ENCODE measurements at places on chromosomes 16 and 17.

DNA sequence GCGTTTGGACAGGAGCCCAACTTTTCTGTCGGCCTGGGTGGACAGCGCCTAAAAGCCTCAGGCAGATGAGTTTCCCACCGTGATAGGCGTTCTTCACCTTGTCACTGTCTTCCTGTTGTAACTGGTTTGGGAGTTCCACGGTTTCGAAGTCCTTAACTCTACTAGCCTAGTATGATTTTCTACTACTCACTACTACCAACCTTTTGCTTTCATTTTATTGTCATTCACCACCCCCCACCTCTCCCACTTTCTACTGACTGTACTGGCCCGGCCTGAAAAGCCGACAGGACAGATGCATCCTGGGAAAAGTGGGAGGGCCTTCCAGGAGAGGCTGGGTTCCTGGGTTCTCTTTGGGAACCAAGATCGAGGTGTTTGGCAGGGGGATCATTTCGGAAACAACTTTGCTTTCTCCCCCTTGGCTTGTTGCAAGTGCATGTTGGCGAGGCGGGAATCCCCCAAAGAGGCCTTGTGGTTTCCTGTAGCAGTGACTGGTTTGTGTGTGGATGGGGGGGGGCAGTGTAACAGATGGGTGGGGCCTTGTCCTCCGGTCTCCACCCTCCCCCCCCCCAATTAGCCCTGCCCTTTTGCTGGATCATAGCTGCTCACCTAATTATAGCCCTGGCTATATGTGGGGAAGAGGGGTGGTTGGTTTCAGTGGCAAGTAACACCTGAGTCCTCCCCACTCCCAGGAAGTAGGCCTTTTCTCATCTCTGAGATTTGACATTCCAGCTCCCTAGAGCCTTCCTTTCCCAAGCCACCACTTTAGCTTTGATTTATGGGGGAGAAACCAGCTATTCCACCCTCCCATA lies 1.4 kb downstream of the EIF5A start:
- peak; percentile 68 for DNase-seq

DNA sequence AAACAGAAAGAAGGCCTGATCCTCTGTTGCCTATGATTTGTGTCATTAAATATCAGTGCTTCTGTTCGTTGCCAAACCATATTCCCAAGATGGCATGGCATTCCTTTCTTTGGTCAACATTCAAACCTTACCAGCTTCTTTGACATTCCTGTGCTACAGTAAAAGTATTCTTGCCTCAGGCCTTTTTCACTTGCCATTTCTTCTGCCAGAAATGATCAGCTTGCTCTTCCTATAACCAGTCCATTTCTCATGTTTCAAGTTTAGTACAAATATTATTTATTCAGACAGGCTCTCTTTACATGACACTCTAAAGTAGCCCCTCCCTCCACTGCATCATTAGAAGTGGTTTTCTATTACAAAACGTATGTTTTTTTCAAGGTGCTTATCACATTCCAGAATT lies 278.3 kb downstream of the KCNJ2 start:
- no peak for DNase-seq

GRCh38 chr17:17361543-17361866 lies 58.3 kb downstream of the NT5M start:
- DNase-seq = no peak

DNA sequence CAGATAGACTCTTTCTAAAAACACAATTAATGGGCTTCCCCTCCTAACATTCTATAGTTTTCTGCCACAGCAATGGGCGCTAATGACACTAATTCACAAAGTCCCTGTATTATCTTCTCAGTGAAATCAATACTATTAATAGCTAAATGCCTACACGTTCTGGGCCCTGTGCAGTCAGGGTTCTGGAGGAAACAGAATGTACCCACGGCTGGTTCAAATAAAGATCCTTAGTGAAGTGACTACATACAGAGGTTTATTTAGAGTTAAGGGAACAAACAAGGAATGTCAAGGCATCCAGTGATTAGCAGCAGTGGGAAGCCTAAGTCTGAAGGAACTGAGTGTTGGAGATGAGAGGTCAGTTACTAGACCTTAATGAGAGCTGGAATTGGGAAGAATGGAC lies 43.5 kb upstream of the MTMR4 start:
- no peak for DNase-seq

DNA sequence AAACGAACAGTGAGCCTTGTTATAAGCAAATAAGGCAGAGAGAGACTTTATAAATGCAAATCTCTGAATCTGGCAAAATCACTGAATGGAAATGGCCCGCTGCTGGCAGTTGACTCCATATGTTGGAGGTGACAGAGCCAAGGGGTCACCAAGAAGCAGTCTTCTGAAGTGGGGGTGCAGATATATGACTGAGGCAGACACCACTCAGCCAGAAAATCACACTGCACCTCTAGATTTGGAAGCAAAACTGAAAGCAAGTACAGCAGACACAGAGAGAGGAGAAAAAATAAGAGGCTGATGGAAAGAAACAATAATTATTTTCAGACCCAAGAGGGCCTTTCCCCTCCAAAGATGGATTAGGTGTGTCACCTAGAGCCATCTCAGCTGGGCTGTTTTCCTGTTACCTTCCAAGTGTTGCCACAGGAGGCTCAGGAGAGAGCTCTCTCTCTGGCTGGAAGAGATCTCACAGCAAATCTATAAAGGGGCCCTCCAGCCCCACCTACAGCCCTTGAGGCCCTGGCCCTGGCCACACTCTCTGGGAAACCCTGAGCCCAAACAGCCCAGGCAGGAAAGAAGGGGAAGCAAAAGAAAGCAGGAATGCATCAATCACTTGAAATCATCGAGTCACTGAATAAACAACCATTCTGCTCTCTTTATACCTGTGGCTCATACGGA lies 585.1 kb upstream of the PSMD7 start:
- DNase-seq = no peak

GRCh38 chr17:37551788-37552187 lies 57.4 kb downstream of the SYNRG start:
- DNase-seq = no peak
